ENCODE measurements at places on chromosomes 1 and 21.

DNA sequence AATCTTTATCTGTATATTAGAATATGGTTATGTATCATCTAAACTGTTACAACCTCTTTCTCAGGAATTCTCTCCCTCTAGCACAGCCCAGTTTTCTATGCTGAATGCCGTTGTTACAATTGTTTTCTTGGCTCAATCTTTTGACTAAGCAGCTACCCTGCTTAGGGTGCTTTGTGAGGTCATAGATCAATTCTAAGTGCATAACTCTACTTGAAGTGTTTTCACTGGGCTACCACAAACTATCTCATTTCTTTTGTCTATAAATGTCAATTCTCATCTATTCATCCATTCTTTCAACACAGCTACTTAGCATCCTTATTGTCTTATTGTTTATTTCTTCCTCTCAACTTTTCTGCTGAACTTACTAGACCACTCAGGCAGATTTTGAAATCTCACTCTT, 77.1 kb downstream of the CEP350 start:
- no peak for DNase-seq

GRCh38 chr21:20943561-20943997, 54.6 kb upstream of the NCAM2 start:
- no peak for DNase-seq

- DNase-seq = no peak
Measured at GRCh38 chr1:6779089-6779805, 6.0 kb upstream of the CAMTA1 start.

DNA sequence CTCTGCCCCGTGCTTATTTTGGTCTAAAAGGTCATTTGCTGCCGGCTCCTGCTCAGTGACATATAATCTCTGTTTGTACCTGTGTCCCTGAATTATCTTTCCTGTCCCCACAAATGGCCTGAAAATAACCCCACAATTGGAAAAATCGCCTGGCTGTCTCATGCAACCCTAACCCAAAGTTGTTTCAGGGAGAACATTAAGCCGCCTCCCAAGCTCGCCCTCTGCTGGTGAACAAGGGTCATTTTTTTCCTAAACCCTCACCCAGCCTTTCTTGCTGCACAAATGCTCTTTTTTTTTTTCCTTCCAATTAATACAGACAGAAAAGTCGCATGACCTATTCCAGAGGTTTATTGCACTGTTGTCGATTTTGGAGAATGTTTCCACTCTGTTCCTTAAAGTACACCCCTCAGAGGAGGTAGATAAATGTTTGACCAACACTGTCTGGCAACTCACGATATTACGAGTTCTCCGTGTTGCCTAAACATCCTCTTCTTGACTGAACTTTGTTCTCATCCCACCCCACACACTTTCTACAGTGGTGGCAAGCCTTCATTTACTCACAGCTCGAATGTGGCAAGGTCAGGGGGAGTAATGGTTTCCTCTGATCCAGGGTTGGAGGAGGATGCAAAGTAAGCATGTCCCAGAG, 148.7 kb downstream of the ZZZ3 start:
- DNase-seq = peak; percentile 83

GRCh38 chr1:73411479-73411878, 786.5 kb downstream of the LRRIQ3 start:
- DNase-seq = no peak

- DNase-seq = no peak
Measured at GRCh38 chr1:112558634-112559033, 49.9 kb downstream of the WNT2B start.

- DNase-seq = no peak
Measured at GRCh38 chr1:151519667-151520066, 8.5 kb downstream of the CGN start.

DNA sequence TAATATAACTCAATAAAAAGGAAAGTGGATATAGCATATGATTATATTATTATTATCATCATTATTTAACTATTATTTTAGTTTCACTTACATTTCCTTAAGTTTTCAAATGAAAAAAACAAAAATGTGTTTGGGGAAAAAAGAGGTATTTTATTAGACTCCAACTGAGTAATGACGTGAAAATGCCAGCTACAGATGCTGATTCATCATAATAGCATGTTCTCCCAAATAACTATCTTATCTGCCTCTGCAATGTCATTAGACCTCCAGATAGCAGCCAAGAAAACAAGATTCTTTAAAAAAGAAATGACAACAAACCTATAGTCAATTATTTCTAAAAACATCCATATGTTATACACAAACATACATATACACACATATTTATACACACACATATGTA, 1071.9 kb upstream of the TMPRSS15 start:
- no peak for DNase-seq

GRCh38 chr1:105909811-105910210, 1146.7 kb upstream of the PRMT6 start:
- DNase-seq = no peak

- DNase-seq = no peak
Measured at GRCh38 chr1:108595507-108595906, 35.6 kb downstream of the EEIG2 start.

- DNase-seq = no peak
Measured at GRCh38 chr1:62233926-62234450, 39.3 kb downstream of the L1TD1 start.

DNA sequence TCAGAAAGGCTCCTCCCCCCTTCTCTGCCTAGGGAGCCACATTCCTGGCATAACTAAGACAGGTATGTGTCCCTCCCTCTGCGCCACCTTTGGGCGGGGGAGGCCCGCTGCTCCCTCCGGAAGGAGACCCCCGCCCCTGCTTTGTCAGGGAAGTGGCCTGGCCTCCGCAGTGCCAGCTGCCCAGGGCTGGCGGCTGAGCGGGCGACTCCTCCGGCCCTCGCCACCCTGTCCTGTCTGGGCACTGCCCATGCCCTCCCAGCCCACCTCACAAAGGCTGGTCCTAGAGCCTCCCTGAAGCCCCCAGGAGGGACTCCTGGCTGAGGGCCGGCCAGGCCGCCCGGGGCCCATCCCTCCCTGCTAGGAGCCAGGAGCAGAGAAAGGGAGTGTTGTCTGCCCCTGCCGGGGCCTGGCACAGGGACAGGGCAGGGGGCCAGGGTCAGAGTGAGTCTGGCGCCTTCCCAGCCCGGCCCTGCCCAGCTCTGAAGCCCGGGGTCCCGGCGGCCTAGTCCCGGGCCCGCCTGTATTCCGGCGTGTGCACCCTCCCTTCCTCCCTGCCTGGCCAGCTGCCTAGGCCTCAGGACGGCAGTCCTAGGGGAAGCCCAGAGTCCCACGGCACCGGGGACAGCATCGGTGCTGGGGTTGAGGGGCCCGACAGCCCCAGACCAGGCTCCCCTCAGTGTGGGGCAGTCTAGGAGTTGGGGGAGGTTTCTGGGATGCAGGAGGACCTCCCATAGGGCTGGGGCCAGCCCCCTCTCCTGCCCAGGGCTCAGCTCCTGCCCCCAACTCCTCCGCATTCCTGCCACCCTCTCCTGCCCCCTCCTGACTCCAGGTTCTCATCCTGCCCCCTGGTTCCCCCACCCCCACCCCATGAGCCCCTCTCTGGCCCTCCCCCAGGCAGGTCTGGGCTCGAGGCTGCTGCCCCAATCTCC, 5.1 kb downstream of the AGRN start:
- DNase-seq = no peak

DNA sequence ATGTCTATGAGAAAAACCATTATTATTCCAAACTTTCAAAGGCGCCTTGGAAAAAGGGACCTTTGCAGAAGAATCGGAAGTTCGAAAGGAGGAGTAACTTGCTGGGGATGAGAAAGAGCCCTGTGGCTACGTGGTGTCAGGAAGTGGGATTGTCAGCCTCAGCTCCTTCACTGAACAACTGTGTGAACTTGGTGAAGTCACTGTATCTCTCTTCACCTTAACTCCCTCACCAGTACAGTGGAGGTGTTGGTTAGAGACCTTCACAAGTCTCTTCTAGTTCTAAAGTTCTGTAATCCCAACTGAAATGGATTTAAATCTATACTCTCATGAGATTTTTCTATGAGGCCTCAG, 285.6 kb downstream of the CACNA1E start:
- no peak for DNase-seq

GRCh38 chr1:14529475-14529874, 69.0 kb upstream of the KAZN start:
- DNase-seq = no peak

- no peak for DNase-seq
Measured at GRCh38 chr1:2946291-2946690, 75.0 kb upstream of the ACTRT2 start.

DNA sequence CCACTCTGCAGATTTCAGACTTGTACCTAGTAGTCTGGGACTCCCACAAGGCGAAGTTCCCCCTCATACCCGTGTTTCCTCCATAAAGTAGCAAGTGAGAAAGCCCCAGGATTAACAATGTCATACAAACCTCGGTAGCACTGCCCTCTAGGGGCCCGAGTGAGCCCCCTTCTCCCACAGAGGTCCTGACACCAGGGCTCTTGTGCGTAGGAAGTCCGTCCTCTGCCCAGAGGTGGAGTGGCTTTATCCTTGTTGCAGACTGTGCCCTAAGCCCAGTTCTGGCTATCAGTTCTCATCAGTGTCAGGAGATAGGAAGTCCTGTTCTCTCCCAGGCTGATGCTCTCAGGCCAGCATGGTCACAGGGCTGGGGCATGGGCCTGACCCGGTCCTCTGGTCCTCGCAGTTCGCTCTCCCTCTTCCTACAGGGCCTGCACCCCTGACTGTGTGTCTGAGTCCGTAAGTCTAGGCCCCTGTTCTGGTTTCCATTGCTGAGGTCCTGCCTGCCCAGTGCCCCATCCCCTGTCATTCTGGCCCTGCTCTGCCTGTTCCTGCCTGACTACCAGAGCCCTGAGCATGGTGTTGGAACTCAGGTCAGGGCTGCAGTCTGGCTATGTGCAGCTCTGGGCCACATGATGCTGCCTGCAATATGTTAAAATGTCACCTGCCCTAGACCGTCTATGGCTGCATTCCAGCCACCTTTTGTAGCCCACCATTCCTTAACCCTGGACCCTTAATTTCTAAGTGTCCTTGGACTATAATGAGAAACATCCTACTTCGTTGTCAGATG, 285.6 kb downstream of the ASTN1 start:
- DNase-seq = no peak

DNA sequence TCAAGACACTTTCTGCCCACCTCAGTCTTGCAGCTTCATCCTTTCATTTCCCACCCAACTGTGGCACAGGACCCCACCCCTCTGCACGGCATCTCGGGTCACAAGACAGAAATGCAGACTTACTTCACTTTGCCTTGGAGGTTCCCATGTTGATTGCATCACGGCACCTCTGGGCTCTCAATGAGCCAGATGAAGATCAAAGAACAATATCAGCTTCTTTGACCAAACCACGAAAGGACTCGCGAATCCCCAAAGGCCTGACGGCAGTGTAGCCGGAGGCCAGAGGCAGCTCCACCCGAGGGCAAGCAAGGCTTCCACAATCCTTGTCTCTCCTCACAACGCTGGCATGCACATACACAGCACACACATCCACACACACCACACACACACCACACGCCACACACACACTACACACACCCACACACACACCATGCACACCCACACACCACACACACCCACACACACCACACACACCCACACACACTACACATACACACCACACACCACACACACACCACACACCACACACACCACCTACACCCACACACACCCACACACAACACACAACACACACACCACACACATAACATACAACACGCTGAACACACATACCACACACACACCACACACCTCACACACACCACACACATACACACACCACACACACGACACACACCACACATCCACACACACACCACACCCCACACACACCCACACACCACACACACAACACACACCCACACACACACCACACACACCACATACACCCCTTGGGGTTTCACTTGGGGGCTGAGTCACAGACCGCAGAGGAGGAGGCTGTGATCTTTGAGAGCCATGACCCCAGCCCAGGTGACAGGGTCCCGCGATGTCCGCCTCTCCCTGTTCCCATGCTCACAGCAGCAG, 35.8 kb downstream of the UBASH3A start:
- DNase-seq = no peak

DNA sequence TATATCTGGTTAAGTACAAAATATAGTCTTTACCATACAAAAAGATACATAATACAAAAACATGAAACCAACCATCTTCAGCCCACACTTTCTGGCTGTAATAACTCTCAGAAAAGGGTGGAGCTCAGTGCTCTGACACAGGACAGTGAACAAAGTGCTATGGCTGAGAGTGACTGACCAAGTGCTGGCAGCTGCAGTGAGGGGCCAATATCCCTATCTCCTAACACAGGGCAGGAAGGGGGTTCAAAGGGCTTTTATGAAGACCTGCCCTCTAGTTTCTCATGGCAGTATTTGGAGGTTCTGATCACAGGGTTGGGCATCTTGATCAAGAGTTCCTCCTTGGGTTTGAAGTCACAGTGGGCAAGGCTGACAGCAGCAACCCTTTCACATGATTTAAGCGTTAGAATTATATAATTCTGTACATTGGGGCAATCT, 3.9 kb downstream of the TXNIP start:
- no peak for DNase-seq

DNA sequence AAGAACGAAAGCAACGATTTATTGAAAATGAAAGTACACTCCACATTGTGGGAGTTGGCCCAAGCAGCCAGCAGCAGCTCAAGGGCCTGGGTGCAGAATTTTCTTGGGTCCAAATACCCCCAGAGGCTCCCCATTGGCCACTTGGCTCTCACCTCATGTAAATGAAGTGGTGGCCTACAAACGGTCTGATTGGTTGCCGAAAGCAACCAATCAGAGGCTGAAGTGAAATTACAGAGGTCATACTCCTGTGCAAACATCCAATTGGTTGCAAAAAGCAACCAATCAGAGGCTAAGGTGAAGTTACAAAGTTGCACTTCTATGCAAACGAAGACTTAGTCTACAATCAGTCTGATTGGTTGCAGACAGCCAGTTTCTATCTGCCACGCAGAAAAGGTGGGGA, 31.9 kb downstream of the FAM163A start:
- no peak for DNase-seq

Measured in suppressor macrophage (primary cell).